ENCODE measurements at places on chromosomes 5 and 9.

GRCh38 chr5:142156839-142157463 lies 48.4 kb downstream of the NDFIP1 start:
- DNase-seq, result no peak

- no peak for DNase-seq
These were observed 23.3 kb upstream of the COL5A1 start for GRCh38 chr9:134618163-134618832.

GRCh38 chr5:114858665-114859437 lies 310.9 kb downstream of the TRIM36 start:
- no peak for DNase-seq

DNA sequence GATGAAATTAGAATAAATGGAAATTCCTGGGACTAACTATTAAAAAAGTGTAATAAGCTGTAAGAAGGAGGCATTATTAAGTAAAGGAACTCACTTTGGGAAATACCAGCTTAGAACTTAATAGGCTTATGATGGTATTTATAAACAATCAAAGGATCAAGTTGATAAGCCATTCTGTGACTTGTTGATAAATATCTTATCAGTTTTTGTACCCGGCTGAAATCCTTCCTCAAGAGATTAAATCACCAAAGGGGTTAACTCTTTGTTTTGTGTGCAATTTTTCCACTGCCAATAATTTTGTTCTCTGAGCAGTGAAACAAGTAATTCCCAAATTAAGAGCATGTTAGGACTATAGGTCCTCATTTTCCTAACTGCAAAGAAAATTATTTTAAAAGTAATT lies 70.7 kb upstream of the BDP1 start:
- peak; percentile 15 for DNase-seq

- DNase-seq, result peak; percentile 31
These were observed 1.0 kb downstream of the NUDCD2 start for GRCh38 chr5:163458778-163459385.
